ENCODE measurements at places on chromosomes 11 and 22.

DNA sequence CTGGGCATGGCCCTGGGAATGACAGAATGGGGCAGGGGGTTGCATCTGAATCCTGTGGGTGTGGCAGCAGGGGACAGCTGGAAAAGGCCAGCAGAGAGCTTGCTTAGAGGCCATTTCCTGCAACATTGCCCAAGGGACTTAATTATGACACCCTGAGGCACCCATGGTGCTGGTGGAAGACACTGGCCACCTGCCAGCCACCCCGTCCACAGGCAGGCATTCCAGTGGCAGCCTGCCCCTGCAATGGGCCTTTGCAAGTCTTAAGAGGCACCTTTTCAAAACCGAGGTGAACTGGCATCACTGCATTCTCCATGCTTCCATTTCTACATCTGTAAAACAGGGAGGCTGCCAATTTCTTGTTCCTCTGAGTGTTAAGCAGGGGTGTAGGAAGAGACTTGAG is 21.6 kb upstream of the SUSD2 start:
- no peak for DNase-seq

- DNase-seq, result no peak
Observed at GRCh38 chr11:78168539-78169477, 19.6 kb downstream of the KCTD21 start.

DNA sequence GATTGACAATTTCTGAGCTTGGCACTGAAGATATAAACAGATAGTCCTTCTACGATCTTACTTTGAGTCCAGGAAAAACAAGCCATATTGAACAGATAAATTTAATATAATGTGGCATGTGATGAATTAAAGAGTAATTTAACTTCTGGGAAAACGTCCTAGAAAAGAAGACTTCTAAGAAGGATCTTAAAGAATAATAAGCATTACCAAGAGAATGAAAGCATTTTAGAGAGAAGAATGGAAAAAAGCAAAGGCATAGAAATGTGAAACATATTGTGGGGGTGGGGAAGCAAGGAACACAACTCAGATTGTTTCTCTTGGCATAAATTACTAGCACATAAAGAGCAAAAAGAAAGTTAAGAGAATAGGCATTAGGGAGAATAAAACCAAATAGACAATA is 5.4 kb downstream of the DDIAS start:
- no peak for DNase-seq

- DNase-seq, result no peak
Observed at GRCh38 chr22:42996646-42997365, 18.1 kb downstream of the PACSIN2 start.

- DNase-seq, result peak; percentile 46
Observed at GRCh38 chr22:24433828-24434470, 6.5 kb downstream of the ADORA2A start.

DNA sequence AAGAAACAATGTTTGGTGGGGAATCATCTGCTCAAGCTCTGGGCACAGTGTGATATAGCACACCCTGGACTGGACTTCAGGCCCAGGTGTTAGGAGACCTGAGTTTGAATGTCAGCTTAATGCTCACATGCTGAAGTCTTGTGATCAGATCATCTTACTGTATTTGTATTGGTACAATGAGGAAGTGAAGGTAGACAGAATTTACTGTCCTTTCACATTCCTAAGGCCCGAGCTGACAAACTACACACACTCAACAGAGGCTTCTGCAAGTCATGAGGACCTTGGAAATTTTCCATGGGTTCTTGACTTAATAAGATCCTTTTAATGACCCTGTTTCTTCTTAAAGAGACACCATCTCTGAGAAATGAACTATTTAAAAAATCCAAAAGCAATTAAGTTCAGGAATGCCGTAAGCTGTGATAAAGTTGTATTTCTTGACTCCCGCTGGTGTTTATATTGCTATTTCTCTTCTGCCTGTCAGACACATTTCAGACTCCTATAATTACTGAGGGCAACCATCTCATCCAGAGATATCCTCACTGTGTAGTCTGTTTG is 802.0 kb downstream of the DLG2 start:
- no peak for DNase-seq
